Stimulated activated CD8-positive, alpha-beta memory T cell treated with anti-CD3 and anti-CD28 coated beads, Interleukin-15, amount 100 ng/mL, for 4 hours (primary cell): ENCODE measurements at places on chromosomes 4 and X.

DNA sequence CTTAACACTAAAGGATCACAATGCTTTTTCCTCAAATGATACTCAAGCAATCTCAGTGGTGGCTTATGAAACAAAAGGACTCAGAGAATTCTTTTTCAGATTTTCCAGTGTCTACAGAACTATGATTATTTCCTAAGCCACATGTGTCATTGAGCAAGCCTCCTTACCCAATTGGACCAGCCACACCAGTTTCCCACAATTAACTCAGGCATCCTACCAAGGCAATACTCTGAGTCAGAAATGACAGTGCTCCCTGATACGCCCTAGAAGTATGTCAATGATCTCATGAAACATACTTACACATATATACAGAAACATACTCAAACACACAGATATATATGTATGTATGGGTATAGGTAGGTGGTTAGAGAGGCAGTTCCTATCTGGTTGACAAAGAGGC is 4.8 kb downstream of the ADAMTS3 start:
- no peak for DNase-seq

- no peak for DNase-seq
Observed at GRCh38 chrX:115894087-115894486, 276.5 kb upstream of the AGTR2 start.

GRCh38 chr4:15106399-15106798 is 104.1 kb downstream of the CPEB2 start:
- no peak for DNase-seq

GRCh38 chr4:173821036-173821435 is 291.0 kb upstream of the HAND2 start:
- no peak for DNase-seq

DNA sequence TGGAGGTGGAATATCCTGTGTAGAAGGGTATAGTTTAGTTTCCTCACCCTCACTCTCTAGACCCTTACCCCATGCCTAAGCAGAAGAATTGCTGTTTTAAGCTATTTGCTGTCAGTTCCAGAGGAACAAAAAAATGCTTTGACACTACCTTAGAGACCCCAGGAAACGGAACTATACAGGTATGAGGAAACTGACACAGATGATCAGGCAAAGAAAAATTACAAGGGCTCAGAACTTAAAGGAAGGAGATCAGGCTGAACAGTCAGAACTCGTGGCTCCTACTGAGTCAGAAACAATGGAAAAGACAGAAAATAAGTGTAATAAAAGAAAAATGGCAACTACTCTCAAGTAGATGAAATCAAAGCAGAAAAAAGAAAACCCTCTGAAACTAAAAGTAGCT is 65.6 kb downstream of the BANK1 start:
- DNase-seq: no peak

GRCh38 chr4:174999407-174999806 is 81.2 kb downstream of the ADAM29 start:
- DNase-seq: no peak

DNA sequence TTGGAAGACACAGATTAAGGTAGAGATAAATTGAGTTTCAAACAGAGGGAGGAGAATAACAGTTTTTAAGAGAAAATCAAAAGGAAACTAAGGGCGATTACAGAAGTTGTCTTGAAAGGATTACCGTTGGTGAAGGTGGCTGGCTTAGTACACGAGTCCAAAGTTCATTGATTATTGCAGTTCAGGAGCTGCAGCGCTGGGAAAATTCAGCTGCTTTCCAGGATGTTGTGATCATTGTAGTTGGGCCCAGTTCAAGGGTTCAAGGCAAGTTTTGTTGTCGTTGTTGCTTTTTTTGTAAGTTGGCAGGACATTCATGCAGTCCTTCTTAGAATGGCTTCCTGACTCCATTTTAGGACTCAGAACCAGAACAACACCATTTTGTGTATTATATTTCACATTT is 461.7 kb downstream of the RAPGEF2 start:
- no peak for DNase-seq

DNA sequence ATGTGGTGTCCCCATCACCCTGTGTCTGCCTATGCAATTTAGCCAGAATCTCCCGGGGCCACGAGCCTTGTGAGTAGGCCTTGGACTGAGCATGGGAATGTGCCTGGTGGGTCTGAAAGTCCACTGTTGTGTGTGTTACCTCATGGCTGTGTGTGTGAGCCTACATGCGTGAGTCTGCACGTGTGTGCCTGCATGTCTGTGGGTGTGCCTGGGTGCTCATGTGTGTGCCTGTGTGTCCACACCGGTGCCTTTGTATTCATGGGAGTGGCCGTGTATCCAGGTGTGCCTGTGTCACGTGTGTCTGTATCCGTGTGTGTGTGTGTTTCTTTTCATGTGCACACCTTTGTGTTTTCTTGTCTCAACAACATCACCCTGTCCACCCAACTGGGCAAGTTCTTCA is 14.2 kb downstream of the ATP5ME start:
- no peak for DNase-seq

DNA sequence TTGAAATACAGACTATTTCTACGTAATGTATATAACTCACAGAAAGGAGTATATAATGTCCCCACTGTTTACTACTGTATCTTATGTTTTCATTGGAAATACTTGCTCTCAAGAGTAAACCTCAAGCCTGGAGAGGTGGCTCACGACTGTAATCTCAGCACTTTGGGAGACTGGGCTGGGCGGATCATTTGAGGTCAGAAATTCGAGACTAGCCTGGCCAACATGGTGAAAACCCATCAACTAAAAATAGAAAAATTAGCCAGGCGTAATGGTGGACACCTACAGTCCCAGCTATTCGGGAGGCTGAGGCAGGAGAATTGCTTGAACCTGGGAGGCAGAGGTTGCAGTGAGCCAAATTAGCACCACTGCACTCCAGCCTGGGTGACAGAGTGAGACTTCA is 92.8 kb downstream of the COL25A1 start:
- no peak for DNase-seq

DNA sequence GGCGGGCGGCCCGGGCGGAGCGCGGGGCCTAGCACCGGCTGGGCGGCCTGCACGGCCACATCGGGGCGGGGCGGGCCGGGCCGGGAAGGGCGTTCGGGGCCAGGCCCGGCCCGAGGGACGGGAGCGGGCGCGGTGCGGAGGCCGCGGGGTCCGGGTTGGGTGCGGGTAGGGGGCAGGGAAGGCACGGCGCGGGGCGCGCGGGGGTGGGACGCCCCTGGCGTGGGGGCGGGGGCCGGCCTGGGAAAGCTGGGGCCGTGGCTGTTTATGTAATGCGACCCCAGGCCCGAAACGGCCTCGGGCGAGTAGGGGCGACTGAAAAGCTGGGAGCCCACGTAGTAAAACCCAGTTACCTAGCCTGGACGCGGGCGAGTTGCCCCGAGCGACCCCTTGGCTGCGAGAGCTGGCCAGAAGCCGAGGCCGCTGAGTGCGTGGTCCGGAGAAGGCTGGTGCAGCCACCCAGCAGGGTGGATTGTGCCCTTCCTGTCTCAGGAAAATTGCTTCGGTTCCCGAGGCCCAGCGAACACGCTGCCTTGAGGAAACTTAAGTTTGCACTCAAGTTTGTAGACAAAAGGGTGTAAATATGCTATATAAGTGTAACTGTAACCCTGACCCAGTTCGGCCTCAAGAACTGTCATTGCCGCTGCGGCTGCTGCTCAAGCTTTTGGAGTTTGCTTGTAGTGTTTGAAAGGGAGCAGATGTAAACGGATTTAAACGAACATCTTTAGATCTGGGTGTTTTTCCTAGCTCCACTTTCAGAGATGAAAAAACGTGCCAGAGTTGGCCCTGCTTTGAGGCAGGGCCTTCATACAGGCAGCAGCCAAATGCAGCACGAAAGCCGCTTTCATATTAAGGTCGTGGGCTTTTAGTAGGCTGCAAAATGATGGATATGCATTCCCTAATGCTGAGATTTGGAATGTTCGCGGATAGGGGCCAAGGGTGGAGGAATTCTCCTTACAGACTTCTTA is 674 bp downstream of the SEC24B start:
- DNase-seq: no peak

DNA sequence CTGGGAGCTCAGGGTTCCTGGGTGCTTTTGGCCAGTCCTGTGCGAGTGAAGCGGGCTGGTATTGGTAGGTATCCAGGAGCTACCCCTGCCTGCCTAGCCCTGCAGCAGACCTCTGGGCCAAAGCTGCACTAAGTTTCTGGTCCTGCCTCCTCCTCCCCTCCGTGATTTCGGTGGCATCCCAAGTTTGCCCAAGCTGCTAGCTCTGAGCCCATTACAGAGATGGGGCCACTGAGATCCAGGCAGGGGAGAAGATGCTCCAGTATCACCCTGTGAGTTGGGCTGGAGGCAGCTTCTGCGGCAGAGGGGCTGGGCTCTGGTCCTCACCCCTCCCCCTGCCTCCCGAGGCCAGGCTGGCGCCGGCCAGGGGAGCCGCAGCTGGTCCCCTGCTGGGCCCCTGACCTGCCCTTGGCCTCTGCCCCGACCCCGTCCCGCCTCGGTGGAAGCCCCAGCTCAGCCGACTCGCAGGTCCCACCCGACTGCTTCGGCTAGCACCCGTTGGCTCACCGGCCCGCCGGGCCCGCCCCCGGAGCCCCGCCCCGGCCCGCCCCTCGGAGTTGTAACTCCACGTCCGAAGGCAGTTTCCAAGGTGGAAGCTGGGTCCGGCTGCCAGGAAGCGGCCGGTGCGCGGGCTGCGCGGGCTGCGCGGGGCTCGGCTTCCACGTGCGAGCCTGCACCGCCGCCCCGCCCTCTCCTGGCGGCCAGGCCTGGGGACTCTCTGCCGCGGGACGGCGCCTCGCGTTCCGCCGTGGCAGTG is at the start of gene DUSP9:
Gene DUSP9 (plus strand): TSS at position 584 of the 754 bp plus-strand sequence. CDS start 751 bp downstream, outside the sequence.
- DNase-seq: no peak

- no peak for DNase-seq
Observed at GRCh38 chr4:158006990-158007389, 165.8 kb downstream of the GASK1B start.

DNA sequence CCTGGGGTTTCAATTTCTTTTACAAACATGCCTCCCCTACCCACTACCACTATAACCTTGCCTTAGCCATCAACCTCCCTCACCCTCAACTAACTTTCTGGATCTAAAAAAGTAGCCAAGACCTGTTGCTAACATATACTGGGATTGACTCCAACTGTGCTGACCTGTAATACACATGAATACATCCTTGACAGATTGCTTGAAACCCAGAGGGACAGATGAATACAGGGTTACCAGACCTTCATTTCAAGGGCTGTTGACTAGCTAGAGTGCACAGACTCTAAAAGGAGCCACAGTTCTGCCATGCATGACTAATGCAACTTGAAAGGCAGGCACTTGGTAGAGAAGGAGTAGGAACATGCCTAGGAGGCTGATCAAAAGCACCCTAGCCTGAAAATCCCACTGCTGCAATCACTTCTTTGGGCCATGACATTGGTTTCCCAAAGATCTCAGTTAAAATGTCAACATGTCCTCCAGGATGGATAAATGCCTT is 121.0 kb downstream of the PCDH19 start:
- no peak for DNase-seq

DNA sequence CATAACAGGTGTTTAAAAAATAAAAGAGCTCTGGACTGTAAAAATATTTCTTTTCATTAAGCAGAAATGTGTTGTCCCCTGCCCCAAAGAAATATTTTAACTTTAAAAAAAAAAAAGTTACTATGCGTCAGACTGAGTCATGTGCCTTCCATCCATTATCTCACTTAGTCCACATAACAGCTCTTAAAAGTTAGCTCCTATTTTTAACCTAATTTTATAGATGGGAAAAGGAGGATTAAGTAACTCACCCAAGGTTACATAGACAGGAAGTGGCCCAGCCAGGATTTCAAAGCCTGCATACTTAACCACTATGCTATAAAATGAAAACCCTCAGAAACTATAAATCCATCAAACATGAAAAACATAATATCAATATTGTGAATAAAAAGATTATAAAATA is 97.7 kb downstream of the MANBA start:
- no peak for DNase-seq

GRCh38 chrX:12701628-12702027 is 89.6 kb upstream of the PRPS2 start:
- DNase-seq: no peak

DNA sequence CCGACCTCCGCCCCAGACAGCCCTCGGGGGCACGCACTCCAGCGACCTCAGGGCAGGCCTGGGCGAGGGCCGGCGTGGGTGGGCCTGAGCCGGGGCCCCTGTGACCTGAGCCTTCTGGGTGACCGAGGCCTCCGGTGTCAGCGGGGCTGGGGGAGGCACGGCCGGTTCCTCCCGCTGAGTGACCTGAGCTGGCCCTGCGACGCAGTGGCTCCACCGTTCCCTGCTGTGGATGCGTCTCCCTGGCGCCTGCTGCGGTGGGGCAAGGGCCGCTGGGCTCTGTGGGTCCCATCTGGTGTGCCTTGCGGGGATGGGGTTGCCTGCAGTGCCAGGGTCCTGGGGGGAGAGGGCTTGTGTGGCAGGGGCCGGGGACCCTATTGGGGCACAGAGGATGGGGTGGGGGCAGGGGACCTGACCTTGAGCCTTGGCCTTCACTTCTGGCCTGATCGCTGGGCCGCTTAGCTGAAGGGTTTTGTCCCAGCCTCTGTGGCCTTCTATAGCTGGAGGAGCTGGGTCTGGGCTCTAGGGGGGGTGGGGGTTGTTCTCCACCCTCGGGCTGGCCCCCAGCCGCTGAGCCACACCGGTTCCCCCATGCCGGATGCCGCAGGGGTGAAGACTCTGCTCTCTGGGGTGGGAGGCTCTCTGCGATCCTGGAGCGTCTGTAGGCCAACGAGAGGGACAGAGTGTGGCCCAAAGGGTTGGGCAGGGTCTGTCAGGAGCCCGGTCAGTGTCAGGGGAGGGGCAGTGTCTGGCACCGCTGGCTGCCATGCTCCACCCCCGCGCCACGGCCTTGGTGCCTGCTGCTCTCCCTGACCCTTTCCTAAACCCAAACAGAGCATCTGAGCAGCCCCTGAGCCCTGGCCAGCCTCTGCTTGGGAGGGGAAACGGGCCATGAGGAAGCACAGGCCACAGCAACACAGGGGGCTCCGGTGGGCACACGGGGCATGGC is 2.3 kb downstream of the NAT8L start:
- DNase-seq: no peak

- DNase-seq: no peak
Observed at GRCh38 chr4:48490012-48490679, at the start of gene ZAR1. Gene ZAR1, plus strand, starts transcription at chr4:48490252. Its CDS starts 40 bp downstream, at chr4:48490292.

GRCh38 chr4:158766434-158767044 is 2.3 kb upstream of the FNIP2 start:
- no peak for DNase-seq

DNA sequence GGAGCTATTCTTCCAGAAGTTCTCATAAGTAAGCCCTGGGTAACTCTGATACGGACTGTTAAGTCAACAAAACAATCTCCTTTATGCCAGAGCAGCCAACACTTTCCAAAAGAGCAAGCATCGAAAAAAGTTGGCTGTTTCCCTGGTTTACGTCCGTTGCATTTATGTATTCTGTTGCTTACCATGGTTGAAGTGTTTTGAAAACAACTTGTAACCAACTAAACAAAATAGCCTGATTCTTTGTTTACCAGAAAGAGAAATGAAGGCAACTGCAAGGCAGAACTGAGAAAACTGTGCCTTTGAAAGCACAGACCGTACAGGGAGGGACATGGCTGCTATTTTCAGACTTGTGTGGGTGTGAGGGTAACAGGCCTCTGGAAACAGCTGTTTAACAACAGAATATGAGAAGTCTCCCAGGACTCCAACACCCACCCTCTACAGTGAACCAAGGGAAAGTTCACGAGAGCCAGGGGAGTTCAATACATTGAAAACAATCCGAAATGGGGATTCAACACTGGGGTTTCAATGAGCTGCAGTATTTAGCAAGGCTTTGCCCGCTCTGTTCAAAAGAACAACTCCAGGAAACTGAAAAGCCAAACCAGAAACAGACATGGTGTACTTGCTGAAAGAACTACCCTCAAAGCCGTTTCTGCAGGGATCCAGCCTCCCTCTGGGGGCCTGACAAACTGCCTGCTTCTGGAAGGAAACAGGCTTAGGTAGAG is 95.8 kb upstream of the EGFL6 start:
- no peak for DNase-seq

GRCh38 chr4:10006231-10006600 is 15.1 kb downstream of the SLC2A9 start:
- no peak for DNase-seq
